ENCODE measurements at places on chromosomes 2 and 18. TPM values are rescaled to one million over a fixed set of nuclear protein-coding genes. Genes with fewer than 3 reads are reported as not detected.

DNA sequence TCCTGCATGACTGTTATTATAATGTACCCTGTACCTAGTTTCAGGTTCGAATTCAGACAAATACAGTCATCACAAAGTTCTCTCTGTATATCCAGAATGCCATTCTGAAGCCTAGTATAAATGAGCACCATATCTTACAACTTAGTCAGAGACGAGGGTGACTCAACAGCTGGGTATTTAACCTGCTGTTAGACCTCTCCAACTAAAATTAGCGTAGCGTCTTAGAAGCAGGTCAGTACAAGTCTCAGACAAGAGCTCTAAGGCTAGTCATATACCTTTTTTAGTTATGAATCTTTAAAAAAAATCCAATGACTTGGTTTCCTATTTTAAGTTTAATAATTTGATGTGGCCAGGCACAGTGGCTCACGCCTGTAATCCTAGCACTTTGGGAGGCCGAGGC is 74.1 kb downstream of the CABYR start:
- no peak overlapping the region for H3K4me3 ChIP-seq
- no peaks in the 10 kb centered on the region for H3K27me3 ChIP-seq
- peaks cover 19% of the 10 kb centered on the region for H3K4me1 ChIP-seq
- H3K36me3 ChIP-seq = no peaks in the 10 kb centered on the region
- H3K27ac ChIP-seq = no peak overlapping the region
- DNase-seq = no peak

- no peaks in the 10 kb centered on the region for H3K36me3 ChIP-seq
- no peak overlapping the region for H3K27ac ChIP-seq
- no peaks in the 10 kb centered on the region for H3K27me3 ChIP-seq
- DNase-seq = no peak
- H3K4me3 ChIP-seq = no peak overlapping the region
- H3K4me1 ChIP-seq = peaks cover 14% of the 10 kb centered on the region
These were observed 22.3 kb downstream of the ATP8B1 start for GRCh38 chr18:57780706-57781347.

GRCh38 chr18:59517446-59518165 is 158.5 kb upstream of the LMAN1 start:
- no peaks in the 10 kb centered on the region for H3K36me3 ChIP-seq
- H3K27ac ChIP-seq = no peak overlapping the region
- H3K4me3 ChIP-seq = no peak overlapping the region
- no peak for DNase-seq
- H3K4me1 ChIP-seq = no peaks in the 10 kb centered on the region

DNA sequence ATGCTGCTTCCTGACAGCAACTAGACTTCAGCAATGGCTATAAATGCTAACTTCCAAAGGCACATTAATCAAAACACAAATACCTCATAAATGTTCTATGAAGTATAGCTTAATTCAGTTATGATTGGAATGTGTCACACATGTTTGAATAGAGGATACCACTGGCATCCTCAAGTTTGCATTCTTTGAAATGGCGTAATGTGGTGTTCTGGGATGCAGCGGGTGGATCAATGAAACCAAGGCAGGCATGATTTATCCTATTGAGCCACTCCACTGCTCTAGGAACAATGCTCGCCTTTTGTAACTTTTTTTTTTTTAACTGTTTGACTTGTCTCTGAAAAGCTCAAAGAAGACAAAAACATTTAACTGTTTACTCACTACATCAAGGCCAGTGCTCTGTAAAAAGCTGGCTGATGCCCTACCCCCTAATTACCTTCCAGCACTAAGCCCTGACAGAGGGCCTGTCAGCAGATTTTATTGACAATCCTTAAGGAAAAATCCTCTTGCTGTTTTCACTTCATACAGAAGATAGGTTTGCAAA is 278.8 kb upstream of the SESTD1 start:
- no peaks in the 10 kb centered on the region for H3K36me3 ChIP-seq
- no peaks in the 10 kb centered on the region for H3K4me1 ChIP-seq
- H3K27me3 ChIP-seq = peaks cover 8% of the 10 kb centered on the region
- no peak overlapping the region for H3K27ac ChIP-seq

DNA sequence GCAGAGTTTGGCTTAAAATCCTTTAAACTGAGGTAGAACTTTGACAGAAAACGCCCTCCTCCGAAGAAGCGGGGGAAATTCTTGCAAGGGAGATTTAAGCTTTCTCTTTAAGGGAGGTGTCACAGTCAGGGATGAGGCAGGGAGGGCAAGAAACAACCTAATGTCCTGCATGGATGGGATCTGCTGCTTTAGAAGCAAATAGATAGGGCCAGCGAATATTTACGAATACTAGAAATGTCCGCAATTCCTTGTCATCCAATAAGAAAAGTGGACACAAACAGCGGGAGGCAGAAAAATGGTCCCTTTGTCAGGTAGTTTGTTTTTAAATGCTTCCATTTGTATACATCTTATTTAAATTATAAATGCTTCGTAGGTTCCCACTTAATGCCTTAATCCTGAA is 12.0 kb downstream of the MEIS1 start:
- H3K4me1 ChIP-seq = no peaks in the 10 kb centered on the region
- H3K27me3 ChIP-seq = peaks cover 23% of the 10 kb centered on the region
- no peak overlapping the region for H3K4me3 ChIP-seq
- H3K36me3 ChIP-seq = no peaks in the 10 kb centered on the region

DNA sequence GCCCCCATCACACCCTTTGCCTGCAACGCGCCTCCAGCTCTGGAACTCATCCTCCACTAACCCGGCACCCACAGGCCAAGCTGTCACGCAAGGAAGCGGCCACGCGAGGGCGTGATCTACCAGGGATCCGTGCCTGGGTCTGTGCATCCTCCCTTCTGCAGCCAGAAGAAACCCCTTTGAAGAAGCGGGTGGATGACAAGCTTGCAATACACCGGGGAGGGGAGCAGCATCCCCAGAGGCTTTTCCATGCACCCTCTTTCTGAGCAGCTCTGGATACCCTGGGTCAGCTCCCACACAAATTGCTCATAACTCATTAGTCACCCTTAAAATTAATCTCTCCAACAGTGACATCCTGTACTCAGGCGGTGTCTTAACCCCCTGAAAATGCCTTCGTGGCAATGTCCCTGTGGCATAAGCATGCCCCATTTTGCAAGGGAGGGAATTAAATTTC is 47.6 kb downstream of the PDCL3 start:
- peaks cover 6% of the 10 kb centered on the region for H3K4me1 ChIP-seq
- no peak overlapping the region for H3K27ac ChIP-seq

DNA sequence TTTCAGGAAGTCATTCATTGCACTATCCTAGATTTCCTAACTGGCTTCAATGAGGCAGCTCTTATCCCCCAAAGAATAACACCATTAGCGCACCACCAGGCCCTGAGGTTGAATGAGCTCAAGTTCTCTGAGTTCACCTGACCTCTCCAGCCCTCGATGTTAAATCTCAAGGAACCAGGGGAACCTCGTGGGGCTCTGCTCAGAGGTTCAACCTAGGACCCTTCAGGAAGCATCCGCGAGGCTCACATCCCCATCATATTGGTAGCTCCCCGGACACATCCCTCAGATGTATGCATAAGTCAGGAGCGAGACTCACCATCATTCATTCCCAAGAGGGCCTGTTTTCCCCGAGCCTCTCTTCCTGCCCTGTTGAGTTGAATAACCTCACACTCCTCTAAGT is 145.6 kb upstream of the KLHL29 start:
- no peak overlapping the region for H3K4me3 ChIP-seq
- H3K27me3 ChIP-seq = peaks cover 2% of the 10 kb centered on the region
- no peaks in the 10 kb centered on the region for H3K4me1 ChIP-seq
- H3K36me3 ChIP-seq = no peaks in the 10 kb centered on the region

DNA sequence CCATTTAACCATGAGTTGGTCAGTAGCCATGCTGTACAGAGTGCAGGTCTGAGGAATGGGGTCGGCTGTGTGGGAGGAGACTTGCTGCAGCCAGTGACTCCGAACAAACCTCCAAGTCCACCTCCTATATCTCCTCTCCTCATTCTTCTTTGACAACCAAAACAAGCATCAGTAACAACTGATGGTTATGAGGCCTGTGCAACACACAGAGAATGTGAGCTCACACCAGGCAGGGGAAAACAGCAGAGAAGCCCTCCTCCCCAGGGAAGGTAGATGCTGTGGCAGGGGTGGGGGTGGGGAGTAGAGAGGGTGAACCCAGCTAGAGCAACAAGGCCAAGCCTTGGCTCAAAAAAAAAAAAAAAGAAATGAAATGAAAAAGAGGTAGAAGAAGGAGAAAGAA is 12.3 kb upstream of the CNGA3 start:
- H3K4me3 ChIP-seq = no peak overlapping the region
- H3K27me3 ChIP-seq = peaks cover 26% of the 10 kb centered on the region
- no peak for DNase-seq
- H3K36me3 ChIP-seq = no peaks in the 10 kb centered on the region
- H3K4me1 ChIP-seq = no peaks in the 10 kb centered on the region
- no peak overlapping the region for H3K27ac ChIP-seq

GRCh38 chr18:7642331-7642890 is 75.3 kb downstream of the PTPRM start:
- H3K27ac ChIP-seq = no peak overlapping the region
- no peak for DNase-seq

- H3K36me3 ChIP-seq = no peaks in the 10 kb centered on the region
- DNase-seq = no peak
- no peaks in the 10 kb centered on the region for H3K4me1 ChIP-seq
- H3K27me3 ChIP-seq = no peaks in the 10 kb centered on the region
- no peak overlapping the region for H3K27ac ChIP-seq
These were observed 388.1 kb upstream of the SPRED2 start for GRCh38 chr2:65820454-65820853.

Gene POMC
- total RNA-seq = 8.0 TPM

Gene MSTN
- not detected for total RNA-seq

Gene PLA2R1
- total RNA-seq = not detected

All from activated T-cell treated with anti-CD3 and anti-CD28 coated beads, Interleukin-2, amount 50 U/mL, for 72 hours (primary cell).